ENCODE measurements at places on chromosomes 5 and 9.
A peak's percentile ranks its signal among the peaks of the same experiment; 100 is the strongest.

DNA sequence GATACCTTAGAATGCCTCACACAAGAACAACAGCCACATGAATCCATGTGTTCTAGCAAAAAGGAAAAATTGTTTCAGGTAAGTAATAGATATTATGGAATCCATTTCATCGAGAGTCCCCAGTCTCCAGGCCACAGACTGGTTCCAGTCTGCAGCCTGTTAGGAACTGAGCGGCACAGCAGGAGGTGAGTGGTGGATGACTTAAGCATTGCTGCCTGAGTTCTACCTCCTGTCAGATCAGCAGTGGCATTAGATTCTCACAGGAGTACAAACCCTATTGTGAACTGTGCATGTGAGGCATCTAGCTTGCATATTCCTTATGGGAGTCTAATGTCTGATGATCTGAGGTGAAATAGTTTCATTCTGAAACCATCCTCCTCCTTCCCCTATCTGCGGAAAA is 207.0 kb downstream of the CSNK1G3 start:
- DNase-seq: no peak

DNA sequence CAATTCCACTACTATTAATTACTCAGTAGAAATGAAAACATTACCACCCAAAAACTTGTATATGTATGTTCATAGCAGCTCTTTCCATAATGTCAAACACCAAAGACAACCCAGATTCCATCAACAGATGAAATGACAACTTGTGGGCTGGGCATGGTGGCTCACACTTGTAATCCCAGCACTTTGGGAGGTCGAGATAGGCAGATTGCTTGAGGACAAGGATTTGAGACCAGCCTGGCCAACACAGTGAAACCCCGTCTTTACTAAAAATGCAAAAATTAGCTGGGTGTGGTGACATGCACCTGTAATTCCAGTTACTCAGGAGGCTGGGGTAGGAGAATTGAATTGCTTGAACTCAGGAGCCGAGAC is 11.5 kb downstream of the UIMC1 start:
- DNase-seq: no peak

GRCh38 chr5:160363660-160364395 is 6.6 kb downstream of the C1QTNF2 start:
- DNase-seq: no peak

- DNase-seq: no peak
These were observed 240.5 kb upstream of the CHD1 start for GRCh38 chr5:99169309-99169708.

GRCh38 chr5:79954620-79955019 is 36.4 kb downstream of the MTX3 start:
- DNase-seq: no peak

DNA sequence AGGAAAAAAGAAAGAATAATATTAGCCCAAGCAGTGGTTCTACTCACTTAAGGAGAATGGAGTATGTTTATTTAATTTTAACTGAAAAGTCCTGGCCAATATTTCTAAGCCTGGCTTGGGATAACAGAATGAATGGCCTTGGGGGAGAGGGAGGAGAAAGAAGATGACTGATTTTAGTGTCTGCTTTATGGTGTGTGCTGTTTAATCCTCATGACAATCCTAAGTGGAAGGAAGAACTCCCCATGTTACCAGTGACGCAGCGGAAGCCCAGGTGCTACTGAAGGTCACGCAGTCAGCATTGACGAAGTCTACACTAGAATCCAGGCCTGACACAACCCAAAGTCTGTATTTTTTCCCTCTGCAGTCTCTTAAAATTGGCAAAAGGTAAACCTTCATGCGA is 50.5 kb downstream of the PALM2AKAP2 start:
- no peak for DNase-seq

- no peak for DNase-seq
These were observed 150.3 kb downstream of the UNC13B start for GRCh38 chr9:35311891-35312639.

GRCh38 chr9:107929443-107929842 is 439.9 kb upstream of the KLF4 start:
- DNase-seq: no peak

DNA sequence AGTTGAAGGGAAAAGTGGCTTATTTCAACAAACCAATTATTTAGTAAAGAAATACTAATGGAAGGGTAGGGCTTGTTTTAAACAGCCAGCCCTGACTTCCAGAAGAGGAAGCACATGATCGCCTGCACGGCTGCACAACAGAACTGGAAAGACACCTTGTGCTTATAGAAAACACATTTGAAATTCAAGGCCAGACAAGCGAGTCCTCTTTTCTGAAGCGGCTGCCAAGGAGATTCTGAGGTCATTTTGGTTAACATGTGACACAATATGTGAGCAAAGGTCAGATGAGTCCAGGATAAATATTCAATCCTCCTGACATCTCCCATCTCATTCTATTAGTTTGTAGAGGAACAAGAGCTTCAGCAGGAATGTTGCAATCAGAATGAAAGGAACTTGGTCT is 461.4 kb upstream of the ST8SIA4 start:
- no peak for DNase-seq

DNA sequence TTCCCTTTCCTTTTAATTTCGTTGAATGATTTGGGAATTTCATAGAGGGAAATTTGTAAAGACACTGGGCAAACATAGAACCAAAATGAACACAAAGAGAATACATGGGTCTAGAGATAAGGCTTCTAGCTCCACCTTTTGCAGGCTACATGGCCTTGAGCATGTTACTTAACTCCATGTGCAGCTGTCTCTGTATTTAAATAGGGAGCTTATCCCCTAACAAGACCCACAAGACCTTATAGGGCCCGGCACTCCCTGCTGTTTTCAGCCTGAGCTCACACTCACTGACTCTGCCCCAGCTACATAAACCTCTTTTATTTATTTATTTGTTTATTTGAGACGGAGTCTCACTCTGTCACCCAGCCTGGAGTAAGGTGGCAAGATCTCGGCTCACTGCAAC is 30.6 kb upstream of the TLE1 start:
- no peak for DNase-seq

GRCh38 chr5:132237670-132238069 is 10.0 kb upstream of the P4HA2 start:
- no peak for DNase-seq

DNA sequence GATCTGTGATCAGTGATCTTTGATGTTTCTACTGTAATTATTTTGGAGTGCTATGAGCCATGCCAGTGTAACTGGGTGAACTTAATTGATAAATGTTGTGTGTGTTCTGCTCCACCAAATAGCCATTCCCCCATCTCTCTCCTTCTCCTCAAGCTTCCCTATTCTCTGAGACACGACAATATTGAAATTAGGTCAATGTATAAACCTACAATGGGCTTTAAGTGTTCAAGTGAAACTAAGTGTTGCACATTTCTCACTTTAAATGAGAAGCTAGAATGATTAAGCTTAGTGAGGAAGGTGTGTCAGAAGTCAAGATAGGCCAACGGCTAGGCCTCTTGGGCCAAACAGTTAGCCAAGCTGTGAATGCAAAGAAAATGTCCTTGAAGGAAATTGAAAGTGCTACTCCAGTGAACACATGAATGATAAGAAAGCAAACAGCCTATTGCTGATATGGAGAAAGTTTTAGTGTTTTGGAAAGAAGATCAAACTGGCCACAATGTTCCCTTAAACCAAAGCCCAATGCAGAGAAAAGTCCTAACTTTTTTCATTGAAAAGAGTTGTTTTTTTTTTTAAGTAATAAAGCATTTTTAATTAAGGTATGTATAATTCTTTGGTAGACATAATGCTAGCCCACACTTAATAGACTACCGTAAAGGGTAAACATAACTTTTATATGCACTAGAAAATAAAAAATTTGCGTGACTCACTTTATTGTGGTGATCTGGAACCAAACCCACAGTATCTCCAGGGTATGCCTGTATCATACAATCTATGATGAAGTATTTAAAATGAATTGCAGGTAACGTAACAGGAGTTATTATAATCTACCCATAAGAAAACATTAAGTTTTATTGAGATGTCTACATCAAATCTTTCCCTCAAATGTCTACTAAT is 42.5 kb upstream of the ALDH1A1 start:
- DNase-seq: no peak

GRCh38 chr5:1032551-1033027 is 24.0 kb downstream of the NKD2 start:
- DNase-seq: no peak

DNA sequence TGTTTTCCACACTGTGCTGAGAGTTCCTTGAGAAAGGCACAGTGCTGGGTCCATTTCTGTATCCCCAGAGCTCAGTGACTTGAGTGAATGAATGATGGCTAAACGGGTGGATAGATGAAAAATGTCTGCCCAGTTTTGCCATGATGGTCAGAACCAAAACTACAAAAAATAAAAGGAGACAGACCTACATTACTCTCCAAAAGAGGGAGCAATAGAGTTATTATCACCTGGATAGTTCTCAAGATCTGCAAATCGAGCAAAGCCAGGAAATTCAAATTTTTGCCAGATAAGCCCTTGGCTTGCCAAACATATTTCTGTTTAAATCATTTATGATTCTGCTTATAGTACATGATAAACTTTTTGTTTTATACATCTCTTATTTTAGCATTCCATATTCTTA is 214.2 kb upstream of the ZNF462 start:
- no peak for DNase-seq

GRCh38 chr9:134391319-134392231 is 65.3 kb downstream of the RXRA start:
- peak; percentile 79 for DNase-seq

GRCh38 chr9:90915693-90916092 is 114.1 kb downstream of the SYK start:
- no peak for DNase-seq

DNA sequence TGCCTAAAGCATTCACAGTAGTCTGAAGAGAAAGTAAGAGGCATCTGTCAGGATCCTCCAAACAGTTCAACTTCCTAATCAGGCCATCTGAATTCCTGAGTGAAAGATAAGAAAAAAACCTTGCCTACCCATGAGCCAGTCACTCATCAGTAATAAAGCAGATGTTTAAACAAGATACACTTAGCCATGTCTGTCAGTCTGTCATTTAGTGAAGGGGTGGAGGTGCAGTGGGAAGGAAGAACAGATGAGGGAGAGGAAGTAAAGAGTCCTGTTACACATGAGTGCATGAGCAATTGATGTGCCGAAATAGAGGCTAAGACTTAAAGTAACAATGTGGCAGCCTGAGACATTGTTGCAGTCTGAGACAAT is 29.9 kb upstream of the DMRTA1 start:
- no peak for DNase-seq
